ENCODE measurements at places on chromosomes 12 and 14. TPM values are rescaled to one million over a fixed set of nuclear protein-coding genes. Genes with fewer than 3 reads are reported as not detected.

CCDC196 gene
- not detected for total RNA-seq

NANOG gene
- 229 TPM for total RNA-seq

PPP4R4 gene
- 9.6 TPM for total RNA-seq

SERPINA6 gene
- not detected for total RNA-seq

EIF2S3B gene
- 5.3 TPM for total RNA-seq

Data from H1 (cell line).